ENCODE measurements at places on chromosomes 3 and 15.

DNA sequence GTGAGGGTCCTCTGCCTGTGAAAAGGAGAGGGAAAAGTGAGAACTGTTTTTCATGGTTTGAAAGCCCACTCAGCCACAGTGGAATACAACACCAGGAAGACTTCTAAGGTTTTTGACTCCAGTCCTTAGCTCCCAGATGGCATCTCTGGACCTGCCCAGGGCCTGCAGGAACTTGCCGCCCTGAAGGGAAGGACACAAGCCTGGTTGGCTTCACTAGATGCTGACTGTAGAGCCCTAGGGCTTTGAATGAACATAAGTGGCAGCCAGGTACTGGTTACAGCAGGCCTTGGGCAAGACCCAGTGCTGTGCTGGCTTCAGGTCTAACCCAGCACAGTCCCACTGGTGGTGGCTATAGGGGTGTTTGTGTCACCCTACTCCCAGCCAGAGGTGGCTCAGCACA is 21.3 kb upstream of the TMEM266 start:
- DNase-seq = no peak

DNA sequence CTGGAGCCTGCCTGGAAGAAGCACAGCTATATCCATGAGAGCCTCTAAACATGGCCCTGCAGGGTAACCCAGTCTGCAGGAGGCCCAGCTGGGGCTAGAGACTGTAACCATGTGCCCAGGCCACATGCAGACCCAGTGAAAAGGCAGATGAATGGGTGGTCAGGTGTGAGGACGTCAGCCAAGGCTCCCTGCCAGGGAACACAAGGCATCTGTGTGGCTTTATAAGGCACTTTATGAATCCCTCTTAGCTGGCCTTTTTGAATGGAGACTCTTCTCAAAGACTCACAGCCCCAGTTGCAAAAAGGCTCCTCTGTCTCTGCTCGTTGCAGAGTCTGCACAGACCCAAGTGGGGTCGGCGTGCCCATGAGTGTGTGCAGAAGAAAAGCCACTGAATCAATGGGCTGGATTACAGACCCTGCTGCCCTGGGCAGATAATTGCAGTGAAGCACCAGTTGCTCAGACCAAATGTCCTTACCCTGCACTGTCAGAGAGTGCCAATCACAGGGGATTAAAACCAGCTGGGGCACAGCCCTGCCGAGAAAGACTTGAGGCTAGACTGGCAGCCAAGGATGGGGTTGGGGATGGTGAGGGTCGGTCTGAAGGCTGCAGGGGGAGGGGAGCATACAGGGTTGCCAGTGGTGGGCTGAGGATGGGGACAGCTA is 154.2 kb downstream of the RAB11A start:
- no peak for DNase-seq

DNA sequence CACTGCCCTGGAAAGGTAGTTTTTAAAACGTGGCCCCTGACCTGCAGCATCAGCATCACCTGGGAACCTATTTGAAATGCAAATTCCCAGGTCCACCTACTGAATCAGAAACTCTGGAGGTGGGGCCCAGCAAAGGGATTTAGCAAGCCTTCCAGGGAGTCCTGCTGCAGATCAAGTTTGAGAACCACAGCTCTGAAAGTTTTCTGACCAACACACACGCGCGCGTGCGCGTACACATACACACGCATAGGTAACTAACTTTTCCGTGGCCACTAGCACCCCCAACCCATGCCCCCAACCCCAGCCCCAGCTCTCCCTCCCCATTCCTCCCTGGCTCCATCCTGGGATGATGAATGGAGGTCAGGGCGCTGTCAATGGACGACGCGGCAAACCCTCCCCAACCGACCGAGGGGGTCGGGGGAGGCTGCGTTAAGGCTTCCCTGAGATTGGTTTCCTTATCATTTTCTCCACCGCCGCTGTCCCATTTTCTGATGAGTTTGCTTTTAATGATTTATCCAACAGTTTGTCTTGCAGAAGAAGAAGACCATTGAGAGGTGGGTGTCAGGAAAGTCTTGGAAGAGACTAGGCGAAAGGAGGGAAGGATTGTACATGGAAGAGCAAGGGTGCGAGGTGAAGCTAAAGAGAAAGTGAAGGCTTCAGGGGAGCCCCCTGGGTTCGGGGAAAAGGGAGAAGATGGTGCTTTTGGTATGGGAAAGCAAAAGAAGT is 590 bp upstream of the BOC start:
- DNase-seq = no peak

DNA sequence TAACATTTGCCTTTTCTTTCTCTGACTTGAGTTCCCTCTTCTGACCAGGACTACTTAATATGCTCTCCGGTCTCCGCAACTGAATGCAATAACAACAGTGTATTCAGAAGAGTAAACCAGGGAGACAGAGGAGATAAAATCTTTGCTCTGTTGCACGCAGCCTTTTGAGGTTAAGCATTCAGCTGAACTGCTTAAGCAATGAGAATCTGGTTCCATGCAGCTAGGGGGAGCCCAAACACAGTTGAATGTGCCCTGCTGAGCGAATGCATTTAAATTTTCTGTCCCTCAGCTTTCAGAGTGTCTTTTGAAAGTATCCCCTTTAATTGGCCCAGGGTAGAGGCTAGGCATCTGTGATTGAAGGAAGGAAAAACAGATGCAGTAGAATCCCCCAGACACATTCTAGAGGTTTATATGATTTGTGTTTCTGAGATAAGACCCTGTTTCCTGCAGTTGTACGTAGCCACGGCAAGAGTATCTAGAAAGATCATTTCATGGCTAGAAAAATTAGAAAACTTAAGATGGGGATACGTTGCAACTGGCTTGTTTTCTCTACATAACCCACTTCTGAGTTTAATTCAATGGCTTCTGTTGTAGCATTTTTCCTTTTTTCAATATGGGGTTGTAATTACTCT is 309.6 kb downstream of the TUSC7 start:
- DNase-seq = no peak

DNA sequence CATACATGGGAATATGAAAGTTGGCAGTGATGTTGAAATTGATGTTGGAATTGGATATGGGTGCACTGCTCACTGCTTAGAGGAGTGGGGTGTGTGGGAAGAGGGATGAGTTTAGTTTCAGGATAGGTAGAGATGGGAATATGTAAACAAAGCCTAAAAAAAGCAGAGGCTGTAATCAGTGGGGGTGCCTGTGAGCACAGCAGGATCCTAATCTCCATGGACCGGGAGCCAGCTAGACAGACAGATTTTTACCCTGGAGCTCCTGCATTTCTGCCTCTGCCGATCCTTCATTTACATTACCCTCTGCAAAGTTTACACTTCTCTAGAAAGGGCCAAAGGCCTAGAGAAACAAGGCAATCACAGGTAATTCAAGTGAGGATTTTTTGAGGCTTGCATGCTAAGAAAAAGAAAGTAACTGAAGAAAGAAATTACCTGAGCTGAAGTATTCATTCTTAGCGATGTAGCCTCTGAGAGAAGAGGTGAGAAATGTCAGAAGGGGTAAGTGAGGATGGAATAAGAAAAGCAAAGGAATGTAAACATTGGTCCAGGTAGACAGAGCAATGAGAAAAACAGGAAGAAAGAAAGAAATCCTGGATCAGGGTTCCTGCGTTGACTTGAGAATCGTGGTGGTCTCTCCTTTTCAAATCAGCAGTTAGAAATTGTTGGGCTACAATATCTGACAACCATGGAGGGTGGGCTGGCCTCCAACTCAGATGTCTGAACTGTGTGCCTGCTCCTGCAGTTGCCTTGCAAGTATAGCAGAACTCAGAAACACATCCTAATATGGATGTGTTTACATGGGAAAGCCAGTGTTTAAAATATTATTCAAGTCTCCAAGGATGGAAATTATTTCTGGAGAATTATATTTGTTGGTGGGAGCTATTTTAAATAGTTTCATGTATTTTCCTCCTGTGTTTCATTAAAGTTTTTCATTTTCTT is 79.8 kb downstream of the CRTC3 start:
- no peak for DNase-seq

DNA sequence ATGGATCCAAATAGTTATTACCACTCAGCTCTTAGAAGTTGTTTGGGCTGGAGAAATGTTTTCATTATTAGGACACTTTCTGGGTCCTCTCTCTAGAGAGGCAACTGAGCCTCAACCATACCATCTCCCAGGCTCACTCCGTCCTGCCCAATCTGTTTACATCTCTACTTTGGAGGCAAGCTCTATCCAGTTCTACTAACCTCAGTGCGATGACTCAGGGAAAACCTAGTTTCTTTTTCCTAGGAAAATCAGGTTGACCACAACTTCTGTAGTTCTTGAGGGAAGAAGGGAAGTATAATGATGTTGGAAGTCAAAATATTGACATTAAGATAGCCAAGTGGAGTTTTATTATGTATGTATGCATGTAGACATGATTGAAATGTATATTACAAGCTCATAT is 40.4 kb downstream of the LPP start:
- no peak for DNase-seq

DNA sequence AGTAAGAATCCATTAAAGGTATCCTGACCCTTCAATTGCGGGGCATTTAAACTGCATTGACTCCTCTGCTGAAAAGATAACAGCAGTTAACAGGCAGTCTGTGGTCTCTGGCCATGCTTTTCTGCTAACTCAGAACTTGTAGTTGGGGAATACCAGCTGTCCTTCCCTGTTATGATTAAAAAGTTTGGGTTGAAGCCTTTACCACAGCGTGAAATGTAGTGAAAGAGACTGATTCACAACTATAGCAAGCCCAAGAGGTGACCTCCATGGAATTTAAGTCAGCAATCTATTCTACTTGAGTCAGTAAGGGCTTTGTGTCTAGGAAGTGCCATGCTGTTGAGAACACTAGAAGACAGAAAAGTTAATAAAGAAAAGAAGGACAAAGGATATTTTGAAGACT is 1037.3 kb downstream of the SI start:
- no peak for DNase-seq

GRCh38 chr15:80586161-80586560 is 108.9 kb upstream of the ABHD17C start:
- no peak for DNase-seq

DNA sequence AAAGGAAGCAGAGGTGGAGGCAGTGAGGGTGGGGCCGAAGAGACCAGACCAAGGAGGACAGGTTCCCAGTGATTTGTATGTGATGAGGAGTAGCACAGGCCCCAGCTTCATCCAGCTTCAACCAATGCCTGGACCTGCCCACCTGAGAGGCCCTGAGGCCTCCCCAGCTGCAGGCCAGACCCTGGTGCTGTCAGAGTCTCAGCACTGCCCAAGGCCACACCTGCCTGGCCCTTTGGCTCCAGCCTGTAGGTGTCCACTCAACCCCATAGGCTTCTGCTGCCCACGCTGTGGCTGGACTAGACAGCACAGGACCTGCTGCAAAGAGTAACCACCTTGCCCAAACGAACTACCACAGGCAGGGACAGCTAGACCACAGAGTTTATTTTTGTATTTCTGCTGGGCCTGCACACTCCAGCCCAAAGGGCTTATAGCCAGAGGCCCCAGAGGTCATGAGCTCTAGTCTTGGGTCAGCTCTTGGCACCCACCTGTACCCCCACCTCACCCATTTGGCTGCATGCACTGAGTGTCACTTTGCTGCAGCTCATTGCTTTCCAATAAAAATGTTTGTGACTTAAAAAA is 81.9 kb upstream of the CDV3 start:
- DNase-seq = no peak

DNA sequence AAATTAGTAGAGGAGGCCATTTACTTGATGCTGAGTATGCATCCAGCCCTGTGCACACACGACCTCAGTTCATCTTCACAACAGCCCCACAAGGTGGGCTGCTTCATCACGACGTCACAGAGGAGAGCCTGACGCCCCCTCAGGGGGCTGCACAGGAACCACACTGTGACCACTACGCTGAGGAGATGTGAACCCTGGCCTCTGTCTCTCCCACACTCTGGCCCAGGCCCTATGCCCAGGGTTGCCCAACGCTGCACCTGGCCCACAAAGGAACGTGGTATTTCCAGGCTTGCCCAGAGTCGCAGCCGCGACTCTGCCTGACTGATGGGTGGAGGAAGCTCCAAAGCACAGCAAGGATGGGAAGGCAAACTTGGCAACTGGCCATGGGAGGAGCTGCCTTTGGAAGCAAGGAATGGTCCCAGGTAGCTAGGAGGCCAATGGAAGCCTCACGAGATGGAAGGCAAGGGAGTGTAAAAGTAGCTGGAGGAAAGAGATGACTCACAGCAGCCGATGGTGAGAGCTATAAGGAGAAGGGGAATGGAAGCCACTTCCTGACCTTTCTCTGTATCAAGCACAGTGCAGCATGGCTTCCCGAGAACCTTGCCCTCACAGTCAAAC is 226.0 kb downstream of the KLF13 start:
- no peak for DNase-seq

DNA sequence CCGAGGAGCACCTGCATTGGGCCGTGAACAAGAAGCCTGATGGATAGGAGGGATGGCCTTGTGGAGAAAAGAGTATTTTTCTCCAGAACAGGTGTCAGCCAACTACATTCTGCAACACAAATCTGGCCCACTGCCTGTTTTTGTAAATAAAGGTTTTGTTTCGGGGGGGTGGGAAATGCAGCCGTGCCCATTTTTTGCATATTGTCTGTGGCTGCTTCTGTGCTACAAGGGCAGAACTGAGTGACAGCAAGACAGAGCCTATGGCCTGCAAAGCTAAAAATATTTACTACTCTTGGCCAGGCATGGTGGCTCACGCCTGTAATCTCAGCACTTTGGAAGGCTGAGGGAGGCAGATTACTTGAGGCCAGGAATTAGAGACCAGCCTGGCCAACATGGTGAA is 95.9 kb upstream of the AKAP13 start:
- DNase-seq = no peak

GRCh38 chr3:179731544-179731943 is 78.7 kb downstream of the USP13 start:
- no peak for DNase-seq

GRCh38 chr3:124201786-124202185 is 209.9 kb upstream of the ROPN1 start:
- no peak for DNase-seq

DNA sequence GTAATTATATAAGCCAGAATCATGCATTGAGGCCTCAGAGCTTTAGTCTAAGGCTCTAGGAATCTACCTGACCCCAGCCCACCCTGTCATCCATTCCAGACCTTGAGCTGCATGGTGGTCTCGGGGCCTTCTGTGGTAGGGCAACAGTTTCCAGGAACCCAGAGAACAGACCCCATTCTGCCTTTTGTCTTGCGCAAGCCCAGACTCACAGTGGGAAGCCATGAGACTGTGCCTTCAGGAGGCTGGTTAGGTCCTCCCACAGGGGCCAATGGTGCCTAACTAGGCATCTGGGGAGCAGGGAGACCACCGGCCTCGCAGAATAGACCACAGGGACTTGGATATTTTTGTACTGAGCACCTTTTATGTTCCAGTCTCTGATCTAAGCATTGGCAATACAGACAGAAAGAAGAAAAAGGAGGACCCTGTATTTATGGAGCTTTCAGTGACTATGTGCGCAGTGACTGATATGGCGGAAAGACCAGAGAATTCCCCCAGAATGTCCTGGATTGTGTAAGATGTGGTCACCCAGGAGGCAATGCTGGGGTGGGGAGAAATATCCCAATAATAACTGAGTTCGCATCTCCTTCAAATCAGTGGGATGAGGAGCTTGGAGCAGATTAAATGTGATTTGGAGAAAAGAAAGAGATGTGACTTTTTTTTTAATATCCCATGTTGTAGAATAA is 40.1 kb downstream of the MCF2L2 start:
- no peak for DNase-seq

DNA sequence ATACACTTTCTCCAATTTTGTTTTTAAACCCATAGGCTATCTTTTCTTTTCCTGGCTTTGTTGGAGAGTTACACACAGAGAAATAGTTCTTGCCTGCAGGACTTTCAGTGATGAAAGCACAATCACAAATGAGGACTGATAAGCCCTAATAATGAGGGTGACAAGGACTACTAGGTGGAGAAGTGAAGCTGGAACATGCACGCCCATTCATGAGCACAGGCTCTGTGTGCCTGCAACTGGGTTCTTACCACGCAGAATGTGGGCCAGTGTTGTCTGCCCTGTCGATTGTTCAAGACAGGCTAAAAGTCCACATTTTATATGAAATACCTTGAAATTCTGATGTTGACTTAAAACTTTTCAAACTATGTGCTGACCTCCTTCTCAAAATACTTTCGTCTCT is 162.3 kb upstream of the STRIT1 start:
- DNase-seq = no peak
